Stimulated activated CD4-positive, alpha-beta T cell treated with anti-CD3 and anti-CD28 coated beads, Interleukin-4, amount 100 ng/mL, for 4 hours (primary cell): ENCODE measurements at places on chromosomes 13 and 19.

- no peak for DNase-seq
Observed at GRCh38 chr13:84784443-84785153, 902.3 kb upstream of the SLITRK1 start.

GRCh38 chr13:39144941-39145533, 106.8 kb downstream of the NHLRC3 start:
- DNase-seq: no peak

- DNase-seq: no peak
Observed at GRCh38 chr19:54916822-54917221, 10.9 kb downstream of the NCR1 start.

DNA sequence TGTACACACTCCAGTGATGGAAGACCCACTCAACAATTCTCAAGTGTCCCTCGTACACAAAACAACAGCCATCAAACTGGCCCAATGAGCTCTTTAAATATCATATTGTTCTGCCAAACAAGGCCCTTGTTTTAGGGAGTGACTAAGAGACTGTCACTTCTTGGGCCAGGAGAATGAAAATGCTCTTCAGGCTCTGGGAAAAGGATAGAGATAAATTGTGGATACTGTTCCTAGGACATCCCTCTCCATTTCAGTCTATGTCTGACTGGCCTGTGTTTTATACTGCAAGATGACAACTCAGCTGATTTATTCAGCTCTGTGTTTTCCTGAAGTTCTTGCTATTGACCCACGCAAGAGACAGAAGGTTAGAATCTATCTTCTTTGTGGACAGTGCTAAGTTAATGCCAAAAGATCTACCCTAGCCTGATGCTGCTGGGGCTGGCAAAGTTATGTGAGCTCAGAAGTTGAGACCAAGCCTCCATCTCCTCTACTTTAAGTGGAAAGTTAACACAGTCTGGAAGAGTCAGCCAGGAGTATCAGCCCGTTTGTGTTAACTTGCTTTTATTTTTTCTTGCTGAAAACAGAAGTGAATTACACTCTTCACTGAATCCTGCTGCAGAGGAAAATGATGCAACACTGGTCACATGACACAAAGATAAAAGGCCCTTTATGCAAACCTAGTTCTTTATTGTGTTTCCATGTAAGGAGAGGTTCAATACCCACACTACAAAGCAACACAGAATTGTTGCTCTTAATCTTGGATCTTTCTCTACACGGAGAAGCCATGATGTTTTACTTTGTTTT, 14.6 kb downstream of the FRY start:
- no peak for DNase-seq
